ENCODE measurements at places on chromosomes 5 and 9.

- DNase-seq, result no peak
These were observed 68.7 kb upstream of the RNU6ATAC start for GRCh38 chr9:134233022-134233421.

DNA sequence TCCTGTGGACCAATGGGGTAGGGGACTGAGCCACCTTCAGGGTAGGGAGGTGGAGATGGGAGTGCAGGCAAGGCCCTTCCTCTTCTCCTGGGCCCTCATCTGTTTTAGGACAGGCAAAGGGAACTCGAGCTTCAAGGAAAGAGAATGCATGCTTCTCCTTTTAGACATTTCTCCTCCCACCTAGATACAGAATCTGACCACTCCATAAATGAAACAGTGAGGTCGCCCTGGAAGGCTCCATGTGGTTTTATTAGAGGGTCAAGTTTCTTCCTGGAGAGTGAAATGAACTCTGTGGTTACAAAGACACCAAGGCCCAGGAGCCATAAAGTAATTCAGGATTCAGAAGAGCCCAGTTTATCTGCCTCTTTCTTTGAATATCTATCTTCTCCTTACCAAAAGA is 14.9 kb downstream of the LHFPL2 start:
- DNase-seq, result no peak

GRCh38 chr5:155480731-155481131 is 467.2 kb downstream of the KIF4B start:
- DNase-seq, result no peak

DNA sequence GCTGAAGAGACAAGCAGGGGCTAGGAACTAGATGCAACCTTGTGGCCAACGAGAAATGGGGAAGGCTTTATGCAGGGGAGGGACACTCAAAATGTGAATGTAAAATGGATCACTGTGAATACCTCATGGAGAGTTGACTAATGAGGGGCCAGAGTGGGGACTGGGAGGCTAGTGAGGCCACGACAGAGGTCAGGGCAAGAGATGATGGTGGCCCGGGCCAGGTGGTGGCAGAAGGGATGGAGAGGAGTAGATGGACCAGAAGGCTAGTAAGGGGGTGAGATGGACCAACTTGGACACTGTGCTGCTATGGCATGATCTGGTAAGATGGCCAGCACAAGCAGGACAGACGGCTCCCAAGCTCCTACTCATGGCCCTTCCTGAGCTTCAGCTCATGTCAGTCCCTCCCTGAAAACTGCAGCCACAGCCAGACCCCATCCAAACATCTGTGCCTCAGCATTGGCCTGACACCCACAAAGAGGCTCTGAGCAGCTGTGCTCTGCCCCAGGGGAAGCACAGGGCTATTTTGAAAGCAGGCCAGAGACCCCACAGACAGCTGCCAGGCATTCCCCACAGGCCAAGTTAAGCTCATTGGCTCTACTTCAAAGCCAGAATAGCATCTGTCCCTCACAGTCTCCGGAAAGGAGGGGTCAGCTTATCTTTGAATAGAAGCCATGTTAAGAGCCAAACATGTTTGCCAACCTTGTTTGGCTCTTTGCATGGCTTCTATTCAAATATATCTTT is 22.1 kb downstream of the P4HA2 start:
- no peak for DNase-seq

GRCh38 chr5:27845248-27845647 is 806.9 kb upstream of the CDH9 start:
- DNase-seq, result no peak

- DNase-seq, result no peak
These were observed 7.7 kb downstream of the CA9 start for GRCh38 chr9:35681341-35682002.

DNA sequence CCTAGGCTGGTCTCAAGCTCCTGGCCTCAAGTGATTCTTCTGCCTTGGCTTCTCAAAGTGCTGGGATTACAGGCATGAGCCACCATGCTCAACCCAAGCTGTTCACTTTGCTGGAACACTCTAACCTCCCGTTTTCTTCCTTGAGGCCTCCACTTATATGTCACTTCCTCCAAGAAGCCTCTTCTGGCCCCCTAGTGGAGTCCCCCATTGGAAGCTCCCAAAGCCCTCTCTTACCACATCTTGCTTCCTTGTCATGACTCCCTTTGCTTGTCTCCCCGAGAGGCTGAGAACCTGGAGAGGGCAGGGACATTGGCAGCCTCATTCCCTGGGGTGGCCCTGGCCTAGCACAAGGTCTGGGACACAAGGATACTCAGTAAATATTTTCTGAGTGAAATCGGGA is 80.8 kb downstream of the PDE6A start:
- no peak for DNase-seq

DNA sequence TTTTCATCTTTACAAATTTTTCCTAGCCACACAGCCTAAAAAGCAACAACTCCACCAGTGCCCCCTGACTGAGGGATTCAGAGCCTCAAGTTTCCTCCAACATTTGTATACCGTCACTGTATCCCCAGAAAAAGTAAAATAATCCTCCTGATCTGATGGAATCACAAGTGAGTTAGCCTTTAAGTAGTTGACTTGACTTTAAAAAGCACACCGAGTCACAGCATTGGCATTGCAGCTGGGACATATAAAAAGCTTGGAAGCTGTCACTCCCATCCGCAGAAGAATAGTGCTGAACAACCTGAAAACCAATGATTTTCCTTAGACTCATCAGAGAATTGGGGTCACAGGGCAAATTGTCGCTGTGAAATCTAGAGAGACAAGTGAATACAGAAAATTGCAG is 41.6 kb upstream of the FBN2 start:
- DNase-seq, result no peak

- DNase-seq, result no peak
These were observed 48.2 kb downstream of the TGFBI start for GRCh38 chr5:136076881-136077445.

DNA sequence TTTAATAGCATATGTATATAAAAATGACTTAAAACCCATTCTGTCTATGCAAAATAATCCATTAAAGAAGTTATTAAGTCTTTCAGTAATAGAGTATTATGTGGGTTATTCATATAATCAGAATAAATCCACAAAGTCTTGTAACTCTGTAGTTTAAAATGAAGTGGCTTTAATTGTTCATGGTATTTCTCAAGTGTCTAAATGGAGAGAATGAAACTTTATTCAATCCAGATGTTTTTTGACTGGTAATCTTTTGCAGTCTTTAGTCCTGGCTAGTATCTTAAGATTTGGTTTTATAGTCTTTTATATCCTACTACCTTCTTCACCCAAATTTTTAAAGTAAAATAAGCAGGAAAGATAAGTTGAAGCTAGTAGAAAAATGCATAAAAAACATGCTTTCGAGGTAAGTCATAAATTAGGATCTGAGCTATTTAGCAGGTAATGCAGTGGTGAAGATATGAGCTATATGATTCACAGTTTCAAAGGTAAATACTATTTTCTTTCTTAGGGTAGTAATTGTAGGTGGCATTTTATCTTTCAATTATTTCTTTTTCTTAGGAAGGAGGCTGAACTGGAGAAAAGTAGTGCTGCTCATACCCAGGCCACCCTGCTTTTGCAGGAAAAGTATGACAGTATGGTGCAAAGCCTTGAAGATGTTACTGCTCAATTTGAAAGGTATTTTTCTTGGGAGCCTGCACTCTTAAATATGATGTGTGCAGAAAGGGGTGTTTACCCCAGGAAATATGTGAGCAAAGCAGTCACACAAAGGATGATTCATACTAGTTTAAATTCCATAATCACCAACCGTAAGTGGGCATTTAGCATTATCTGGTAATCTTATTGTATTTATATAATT is 17.9 kb downstream of the HMMR start:
- no peak for DNase-seq

DNA sequence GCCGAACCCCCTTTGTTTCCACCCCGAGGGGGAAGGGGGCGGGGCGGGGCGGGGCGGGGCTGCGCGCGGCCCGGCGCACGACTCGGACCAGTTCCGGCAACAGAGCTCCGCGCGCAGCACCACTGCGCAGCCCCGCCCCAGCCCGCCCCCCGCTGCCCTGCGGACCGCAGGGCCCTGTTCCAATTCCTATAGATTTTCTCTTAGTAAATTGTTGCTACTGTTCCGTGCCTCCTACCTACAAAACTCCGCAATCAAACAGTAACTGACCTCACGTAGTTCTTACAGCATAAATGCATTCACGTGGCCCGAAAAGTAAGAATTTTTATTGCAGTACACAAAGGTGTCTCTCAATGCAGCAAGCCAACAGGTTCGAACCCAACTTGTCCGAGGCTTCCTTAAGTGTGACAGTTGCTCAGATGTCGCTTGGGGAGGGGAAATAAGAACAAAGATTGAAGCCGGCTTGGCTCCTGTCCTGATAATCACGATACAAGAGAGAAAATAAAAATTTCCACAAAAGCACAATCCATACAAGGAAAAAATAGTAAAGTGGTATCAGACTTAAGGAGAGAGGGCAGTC is 1.2 kb upstream of the RNF38 start:
- DNase-seq, result peak; percentile 88

- peak; percentile 8 for DNase-seq
These were observed at the start of gene ZNF354C for GRCh38 chr5:179060116-179061008. Gene ZNF354C, plus strand, starts transcription at chr5:179060373. Its CDS starts 1,696 bp downstream, at chr5:179062069.

DNA sequence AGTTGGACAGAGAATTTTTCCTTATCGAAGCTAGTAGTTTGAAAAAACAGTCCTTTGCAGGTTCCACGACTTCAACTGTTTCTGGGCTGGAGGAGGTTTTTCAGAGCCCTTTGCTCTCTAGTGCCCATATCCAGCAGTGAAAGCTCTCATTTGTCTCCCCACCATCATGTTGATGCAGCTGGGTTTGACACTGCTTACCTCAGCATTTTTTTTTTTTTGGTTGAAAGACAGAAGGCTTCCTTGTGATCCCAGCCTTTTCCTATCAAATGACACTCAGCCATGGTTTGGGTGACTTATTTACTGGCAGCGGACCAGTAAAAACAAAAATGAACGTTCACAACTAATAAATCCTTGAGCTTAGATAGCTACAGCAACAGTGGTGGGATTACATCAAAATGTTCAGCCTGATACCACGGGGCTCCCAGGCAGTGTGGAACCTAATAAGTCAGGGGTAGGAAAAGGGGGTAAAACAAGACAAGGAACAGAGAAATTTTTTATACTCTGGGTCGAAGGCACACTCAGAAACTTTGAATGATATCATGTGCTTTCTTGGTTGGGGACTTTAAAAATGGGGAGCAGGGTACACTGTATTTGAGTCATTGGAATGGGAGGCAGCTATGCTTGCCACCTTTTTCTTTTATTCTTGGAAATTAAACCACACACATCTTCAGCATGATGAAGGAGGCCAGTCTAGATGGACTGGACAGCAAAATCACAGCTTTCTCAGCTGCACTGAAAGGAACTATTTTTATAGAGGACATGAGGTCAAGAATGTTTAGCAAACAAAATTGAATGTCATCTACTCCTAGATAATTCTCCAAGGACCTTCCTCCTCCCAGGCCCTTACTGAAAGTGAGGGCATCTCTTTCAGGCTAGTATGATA is 308.9 kb upstream of the MPDZ start:
- DNase-seq, result no peak

GRCh38 chr5:16809395-16810207 is 126.5 kb downstream of the MYO10 start:
- DNase-seq, result no peak

DNA sequence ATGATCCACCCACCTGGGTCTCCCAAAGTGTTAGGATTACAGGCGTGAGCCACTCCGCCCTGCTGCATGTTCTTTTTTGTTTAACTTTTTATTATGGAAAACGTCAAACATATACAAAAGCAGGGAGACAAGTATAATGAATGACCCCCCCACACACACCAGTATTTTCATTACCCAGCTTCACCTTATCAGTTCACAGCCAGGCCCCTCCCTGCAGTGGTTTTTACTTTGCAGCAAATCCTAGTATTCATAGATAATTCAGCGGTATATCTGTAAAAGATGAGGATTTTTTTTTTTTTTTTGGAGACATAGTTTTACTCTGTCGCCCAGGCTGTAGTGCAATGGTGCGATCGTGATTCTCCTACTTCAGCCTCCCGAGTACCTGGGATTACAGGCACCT is 2.3 kb downstream of the POMT1 start:
- DNase-seq, result no peak

DNA sequence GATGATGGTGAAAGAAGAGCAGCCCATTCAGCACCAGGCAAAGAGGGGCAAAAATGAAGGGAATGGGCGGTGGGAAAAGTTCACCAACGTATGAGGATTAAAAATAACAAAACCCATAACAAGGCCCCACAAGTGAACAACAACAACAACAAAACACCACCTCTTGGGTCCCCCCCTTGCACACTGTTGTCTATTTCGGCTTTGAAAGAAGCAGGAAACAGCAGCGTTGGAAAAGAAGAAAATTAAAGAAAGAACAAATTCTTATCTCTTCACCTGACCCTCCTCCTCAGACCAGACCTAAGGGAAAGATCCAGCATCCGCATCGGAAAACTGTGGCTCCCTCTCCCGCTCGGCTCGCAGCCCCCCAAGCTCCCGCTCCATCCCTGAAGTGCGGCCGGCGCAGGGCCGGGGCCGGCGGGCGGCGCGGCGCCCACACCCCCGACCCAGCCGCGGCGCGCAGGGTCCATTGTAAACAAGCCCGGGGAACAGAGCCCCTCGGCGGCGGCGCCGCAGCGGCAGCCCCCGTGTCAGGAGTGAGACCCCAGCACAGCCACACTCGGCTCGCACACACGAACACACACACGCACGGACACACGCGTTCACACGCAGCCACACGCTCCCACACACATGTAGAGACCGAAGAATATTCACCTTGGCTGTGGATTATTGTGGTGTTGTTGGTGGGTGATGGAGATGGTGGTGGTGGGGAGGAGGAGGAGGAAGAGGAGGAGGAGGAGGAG is 535 bp downstream of the RFX3 start:
- no peak for DNase-seq

- DNase-seq, result no peak
These were observed 252.3 kb upstream of the HAPLN1 start for GRCh38 chr5:83972909-83973308.
